ENCODE measurements at places on chromosomes 1 and 21.
A peak's percentile ranks its signal among the peaks of the same experiment; 100 is the strongest.

- DNase-seq = peak; percentile 89
Observed at GRCh38 chr1:50060279-50060678, 36.5 kb upstream of the AGBL4 start.

DNA sequence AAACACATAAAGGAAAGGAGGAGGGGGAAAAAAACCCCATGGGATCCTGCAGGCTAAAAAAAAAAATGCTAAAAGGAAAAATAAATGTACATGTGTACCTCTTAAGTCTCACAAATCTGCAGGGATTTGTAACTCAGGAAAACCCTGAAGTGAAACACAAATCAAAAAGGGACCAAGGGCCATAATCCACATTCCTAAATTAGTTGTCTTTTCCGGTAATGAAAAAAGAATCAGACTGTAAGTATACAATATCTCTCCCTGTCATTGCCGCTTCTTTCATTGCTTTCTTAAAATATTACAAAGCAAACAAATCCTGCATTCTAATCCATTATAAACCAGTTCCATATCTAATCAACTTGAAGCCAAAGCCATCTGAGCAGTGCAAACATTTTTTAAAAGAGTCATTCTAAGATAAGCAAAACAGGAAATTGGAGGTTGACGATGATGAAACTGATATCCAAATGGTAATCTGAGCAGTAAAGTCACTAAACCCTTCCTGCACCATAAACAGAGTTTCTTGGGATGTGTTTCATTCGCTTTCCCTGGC lies 58.7 kb upstream of the SIM2 start:
- no peak for DNase-seq

DNA sequence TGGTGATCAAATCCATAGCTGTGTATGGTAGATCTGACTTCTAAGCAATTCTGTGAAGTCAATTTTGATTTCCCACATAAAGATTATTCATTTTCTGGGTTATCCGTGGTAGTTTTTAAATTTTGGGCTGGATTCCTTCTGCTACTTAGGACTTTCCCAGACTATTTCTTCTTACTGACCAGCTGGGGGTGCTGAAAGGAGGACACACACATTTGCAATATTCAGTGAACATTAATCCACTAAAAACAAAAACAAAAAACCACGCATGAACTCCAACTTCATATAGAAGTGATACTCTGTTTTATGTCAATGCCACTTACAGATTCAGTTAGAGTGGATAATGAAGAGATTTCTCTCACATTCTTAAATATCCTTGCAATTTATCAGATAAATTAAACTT lies 105.4 kb downstream of the KCTD3 start:
- no peak for DNase-seq

GRCh38 chr1:110541906-110542395 lies 23.0 kb upstream of the KCNA10 start:
- no peak for DNase-seq

- DNase-seq = no peak
Observed at GRCh38 chr1:90488451-90488850, 228.7 kb downstream of the BARHL2 start.

GRCh38 chr1:27666791-27667254 lies 5.2 kb downstream of the IFI6 start:
- peak; percentile 16 for DNase-seq

DNA sequence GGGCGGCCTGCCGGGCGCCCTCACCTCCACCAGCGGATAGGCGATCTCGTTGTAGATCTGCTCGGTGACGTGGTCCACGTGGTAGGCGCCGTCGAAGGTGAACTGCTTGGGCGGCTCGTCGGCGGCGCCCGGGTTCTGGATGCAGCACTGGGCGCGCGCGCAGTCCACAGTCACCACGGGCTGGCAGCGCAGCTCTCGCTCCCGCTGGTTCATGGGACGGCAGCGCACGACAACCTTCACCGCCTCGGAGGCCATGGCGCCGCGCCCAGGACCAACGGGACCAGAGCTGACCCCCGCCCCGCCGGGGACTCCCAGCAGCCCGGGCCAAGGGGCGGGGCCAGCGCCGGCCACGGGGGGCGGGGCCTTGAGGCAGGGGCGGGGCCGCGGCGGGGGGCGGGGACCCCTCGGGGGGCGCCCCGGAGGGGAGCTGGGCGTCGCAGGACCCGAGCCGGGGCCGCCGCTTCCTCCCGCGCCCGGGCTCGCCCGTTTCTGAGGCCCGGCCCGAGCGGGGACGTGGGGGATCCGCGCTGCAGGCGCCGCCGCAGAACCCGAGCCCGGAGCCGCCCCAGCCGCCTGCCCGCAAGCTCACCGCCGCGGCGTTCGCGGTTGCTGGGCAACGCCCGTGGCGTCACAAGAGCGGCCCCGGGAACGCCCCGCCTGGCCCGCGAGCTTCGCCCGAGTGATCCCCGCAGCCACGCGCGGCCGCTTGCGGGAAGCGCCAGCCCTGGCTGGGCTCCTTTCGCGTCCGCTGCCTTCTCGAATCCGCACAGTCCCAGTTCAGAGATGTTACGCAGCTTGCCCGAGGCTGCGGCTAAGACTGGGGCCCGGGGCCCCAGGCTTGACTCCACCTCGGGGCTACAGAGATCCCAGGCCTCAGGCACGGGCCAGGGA lies at the start of gene KIF17:
Gene KIF17 (minus strand): TSS at position 556 of the 891 bp plus-strand sequence. CDS start 301 bp downstream, at position 255.
- DNase-seq = peak; percentile 75

- no peak for DNase-seq
Observed at GRCh38 chr1:207097871-207098324, 6.1 kb upstream of the C4BPA start.

DNA sequence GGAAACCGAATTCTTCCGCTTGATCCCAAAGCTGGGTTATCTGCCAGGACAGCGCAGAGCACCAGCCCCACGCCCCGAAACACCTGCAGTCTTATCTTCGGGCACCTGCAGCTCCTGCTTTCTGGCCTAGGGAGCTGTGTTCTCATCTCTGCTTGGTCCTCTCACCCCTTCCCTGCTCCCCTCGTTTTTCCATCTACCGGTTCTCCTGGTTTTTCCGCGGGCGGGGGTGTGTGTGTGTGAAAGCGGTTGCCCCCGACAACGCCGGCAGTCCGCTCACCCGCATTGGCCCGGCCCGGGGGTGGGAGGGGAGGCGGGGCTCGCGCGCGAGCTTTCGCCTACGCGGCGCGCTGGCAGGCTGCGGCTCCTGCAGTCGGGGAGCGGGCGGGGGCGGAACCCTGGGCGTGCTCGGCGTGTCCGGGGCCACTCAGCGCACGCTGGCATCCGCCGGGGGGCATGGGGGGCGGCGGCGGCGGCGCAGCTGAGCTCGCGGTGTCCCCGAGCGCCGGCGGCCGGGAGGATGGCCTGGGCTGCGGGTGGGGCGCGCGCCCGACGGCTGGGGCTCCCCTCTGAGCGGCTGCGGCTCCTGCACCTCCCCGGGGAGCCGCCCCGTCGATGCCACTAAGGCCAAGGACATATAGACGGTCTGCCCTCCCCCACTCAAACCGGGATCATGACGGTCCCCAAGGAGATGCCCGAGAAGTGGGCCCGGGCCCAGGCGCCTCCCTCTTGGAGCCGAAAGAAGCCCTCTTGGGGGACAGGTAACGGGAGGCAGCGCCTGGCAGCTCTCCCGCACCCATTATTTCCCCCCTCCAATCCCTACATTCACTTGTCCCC lies 3.2 kb downstream of the ATP8B2 start:
- DNase-seq = peak; percentile 63

DNA sequence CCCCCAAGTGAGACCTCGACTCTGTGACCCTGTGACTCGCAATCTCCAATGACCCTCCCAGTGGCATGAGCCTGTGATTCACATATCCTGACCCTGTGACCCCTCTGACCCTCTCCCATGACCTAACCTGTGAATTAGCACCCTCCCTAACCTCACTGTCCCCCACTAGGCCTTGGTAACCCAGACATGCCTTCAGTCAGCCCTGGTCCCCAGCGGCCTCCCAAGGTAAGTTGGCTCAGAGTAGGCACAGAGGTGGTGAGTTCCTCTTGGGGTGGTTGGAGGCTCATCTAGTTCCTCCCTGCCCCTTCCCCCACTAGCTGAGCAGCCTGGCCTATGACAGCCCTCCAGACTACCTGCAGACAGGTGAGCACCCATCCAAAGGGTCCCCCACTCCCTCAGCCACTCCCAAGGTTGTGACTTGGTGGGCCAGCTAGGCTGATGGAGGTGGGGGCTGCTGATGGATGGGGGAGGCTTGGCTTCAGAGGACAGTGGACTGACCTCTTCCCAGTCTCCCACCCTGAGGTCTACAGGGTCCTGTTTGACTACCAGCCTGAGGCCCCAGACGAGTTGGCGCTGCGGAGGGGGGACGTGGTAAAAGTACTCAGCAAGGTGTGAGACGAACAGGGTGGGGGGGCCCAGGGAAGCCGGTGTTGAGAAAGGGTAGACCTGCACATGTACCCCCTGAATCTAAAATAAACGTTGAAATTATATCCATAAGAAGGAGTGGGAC lies 1.6 kb downstream of the SH3D21 start:
- DNase-seq = no peak

- peak; percentile 39 for DNase-seq
Observed at GRCh38 chr1:21622466-21623315, 46.5 kb downstream of the RAP1GAP start.

DNA sequence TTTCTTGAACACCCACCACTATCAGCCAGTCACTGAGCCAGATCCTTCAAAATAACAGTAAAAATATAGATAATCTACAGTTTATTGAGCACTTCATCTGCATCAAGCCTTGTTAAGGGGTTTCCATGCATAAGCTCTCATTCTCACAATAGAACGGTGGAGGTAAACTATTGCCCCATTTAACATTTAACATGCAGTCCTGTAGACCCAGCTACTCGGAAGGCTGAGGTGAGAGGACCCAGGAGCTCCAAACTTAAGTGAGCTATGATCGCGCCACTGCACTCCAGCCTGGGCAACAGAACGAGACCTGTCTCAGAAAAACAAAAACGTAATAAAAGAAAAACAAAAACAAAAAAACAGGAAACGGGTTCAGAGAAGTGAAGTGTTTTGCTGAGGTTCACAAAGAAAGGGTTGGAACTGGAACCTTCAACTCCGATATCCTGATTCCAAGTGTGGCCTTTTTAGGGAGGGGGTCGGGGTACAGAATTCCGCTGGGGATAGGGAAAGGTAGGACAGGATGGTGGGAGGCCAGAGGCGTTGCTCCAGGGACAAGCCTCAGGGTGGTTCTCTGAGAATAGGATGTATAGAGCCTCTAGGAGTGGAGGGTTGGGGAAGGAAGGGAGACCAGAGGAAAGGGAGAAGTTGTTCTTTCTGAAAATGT lies 11.6 kb upstream of the SESN2 start:
- no peak for DNase-seq

DNA sequence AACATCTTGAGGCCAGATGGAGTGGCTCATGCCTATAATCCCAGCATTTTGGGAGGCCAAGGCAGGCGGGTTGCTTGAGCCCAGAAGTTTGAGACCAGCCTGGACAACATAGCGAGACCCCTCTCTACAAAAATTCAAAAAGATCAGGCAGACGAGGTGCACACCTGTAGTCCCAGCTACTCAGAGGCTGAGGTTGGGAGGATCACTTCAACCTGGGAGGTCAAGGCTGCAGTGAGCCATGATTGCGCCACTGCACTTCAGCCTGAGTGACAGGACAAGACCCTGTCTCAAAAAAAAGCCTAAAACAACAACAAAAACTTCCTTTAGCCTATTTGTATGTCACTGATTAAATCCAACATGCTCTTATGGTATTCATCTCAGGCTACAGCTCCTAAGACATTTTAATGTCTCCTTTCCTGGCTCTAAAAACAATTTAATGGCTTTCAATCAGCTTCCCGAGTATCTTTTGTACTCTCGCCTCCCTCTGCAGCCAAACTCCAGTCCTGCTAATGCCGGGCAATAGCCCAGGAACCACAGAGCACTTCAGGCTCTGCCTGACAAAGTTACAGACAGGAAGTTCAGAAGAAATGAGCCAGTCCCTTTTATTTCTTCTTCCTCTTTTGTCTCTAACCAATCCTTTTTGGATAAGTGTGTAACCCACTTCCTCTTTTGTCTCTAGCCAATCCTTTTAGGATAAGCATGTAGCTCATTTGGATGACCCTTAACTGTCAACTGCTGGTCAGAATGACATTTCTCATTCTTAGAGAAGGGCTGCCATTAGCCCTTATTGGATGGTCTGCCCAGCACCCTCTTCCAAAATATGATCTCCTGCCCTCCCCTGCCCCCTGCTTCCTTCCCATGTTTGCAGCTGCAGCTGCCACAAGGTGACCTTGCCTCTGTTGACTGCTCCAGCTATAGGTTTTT lies 6.6 kb upstream of the DOP1B start:
- DNase-seq = peak; percentile 27

DNA sequence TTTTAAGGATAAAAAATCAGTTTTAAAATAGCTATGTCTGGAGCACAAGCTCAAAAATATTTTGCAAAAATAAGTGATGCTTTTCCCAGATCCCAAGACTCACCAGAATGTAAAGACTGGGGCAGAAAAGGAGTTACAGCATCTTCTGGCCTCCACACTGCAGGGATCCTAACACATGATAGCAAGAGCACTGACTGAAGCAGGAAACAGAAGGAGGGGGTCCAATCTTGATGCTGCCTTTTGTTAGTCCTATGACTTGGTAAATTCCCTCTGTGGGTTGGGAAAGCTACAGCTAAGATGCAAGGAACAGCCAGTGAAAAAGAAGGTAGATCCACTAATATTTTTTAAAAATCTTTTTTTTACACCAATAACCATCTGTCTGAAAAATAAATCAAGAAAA lies 54.2 kb upstream of the TNR start:
- no peak for DNase-seq

DNA sequence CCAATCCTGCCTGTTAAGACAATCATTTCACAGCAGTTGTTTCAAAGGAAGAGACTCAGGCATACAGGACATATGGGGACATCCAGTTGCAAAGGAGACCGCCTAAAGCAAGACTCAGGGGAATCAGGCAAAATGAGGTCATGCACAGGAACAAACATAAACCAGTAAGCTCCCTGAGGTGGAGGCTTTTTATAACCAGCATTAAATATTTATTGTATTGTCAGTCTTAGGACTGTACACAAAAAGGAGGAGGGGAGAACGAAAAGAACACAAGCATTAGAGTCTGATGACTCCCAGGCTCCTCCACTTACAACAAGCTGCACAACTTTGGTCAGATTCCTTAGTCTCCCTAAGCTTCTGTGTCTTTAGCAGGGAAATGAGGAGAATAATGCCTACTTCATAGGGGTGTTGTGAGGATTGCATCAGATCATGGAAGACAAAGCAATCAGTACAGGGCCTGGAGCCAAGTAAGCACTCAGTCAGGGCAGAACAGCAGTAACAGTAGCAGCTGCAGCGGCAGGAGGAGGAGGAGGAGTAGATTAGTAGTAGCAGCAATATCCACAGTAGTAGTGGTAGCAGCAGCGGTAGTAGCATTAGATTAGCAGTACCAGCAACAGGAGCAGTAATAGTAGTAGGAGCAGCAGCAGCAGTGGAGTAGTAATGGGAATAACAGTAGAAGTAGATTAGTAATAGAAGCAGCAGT lies 54.2 kb upstream of the SPATA6 start:
- no peak for DNase-seq

Measured in kidney tubule cell (primary cell).